CD4-positive, alpha-beta T cell treated with Interferon gamma for 1 hour (primary cell): ENCODE measurements at places on chromosomes 16 and 17.

GRCh38 chr17:17778308-17779014 lies 58.3 kb downstream of the SREBF1 start:
- no peak for DNase-seq

- DNase-seq = no peak
Measured at GRCh38 chr16:53866520-53866919, 162.6 kb downstream of the FTO start.

GRCh38 chr17:80012765-80013741 lies 22.6 kb downstream of the TBC1D16 start:
- no peak for DNase-seq

DNA sequence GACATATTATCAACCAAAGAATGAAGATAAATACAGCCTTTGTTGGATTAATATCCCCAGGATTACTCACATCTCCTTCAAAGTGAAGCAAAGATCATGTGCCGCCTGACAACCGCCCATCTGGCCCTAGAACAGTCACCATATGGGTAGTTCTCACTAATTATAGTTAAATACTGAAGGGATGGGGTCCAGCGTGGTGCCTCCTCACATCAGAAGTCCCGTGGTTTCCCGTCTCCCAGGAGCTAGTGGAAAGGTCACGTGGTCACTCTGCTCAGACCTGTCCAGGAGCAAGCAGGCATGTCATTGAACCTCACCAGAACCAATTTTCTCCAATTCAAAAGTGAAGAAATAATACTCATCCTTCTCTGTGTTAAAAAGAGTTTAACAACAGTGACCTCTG lies 434.5 kb downstream of the SHISA9 start:
- no peak for DNase-seq

DNA sequence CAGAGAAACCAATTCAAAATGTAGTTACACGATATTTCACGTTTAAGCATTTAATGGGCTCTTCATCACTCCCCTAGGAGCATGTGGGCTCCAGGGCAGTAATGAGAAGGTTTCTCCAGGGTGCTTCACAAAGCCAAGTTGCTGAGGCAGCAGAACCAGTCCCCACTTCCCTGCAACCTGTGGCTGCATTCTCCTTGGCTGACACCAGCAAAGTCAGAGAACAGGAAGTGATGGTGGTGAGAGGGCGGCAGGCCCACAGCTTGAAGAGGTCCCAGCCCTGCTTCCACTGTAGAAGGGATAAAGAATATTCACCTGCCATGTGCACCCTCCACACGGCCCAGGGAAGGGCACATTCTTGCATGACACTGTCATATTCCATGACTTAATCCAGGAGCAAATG lies 133.2 kb downstream of the CBLN1 start:
- no peak for DNase-seq

- no peak for DNase-seq
Measured at GRCh38 chr17:64447526-64447925, 1.4 kb upstream of the MILR1 start.

DNA sequence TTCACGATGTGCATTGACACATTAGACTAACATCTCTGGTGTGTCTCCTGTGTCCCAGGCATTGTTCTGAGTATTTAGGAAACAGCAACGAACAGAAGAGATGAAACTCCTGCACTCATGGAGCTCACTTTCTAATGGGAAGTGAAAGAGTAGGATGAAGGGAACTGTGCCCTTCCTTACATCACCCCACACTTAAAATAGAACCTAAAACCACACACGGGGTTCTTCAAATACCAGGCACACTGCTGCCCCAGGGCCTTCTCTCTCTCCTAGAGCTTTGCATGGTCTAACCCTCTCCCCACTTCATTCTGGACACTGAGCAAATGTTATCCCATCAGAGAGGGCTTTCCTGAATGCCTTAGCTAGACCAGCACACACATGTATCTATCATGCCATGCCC lies 33.7 kb downstream of the TRIM25 start:
- DNase-seq = no peak

DNA sequence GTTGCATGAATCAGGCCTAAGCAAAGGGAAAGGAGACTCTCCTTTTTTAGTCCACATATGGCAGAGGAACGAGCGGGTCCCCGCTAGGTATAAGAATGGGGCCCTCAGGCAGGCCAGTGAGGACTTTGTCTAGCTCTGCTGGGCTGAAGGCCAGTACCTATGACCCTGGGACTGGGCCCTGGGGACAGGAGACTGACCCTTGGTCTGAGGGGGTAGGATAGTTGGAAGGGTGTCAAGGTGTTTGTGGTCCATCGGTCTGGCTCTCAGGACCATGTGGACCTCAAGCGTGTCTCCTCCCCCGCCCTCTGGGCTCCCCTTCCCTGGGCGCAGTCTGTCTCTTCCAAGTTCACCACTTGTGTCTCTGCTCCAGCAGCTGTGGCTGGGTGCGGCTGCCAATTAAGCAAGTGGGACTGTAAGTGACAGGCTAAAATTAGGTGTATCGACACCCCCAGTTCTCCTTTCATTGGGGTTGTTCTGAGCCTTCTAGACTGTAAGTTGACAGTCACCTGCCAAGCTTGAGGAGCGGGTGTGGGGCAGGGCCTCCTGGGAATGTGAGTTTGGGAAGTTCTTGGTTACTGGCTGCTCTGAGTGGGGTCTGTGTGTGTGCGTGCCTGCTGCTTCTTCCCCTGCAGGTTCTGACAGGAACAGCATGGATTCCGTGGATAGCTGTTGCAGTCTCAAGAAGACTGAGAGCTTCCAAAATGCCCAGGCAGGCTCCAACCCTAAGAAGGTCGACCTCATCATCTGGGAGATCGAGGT lies 24.5 kb downstream of the AKAP1 start:
- no peak for DNase-seq

DNA sequence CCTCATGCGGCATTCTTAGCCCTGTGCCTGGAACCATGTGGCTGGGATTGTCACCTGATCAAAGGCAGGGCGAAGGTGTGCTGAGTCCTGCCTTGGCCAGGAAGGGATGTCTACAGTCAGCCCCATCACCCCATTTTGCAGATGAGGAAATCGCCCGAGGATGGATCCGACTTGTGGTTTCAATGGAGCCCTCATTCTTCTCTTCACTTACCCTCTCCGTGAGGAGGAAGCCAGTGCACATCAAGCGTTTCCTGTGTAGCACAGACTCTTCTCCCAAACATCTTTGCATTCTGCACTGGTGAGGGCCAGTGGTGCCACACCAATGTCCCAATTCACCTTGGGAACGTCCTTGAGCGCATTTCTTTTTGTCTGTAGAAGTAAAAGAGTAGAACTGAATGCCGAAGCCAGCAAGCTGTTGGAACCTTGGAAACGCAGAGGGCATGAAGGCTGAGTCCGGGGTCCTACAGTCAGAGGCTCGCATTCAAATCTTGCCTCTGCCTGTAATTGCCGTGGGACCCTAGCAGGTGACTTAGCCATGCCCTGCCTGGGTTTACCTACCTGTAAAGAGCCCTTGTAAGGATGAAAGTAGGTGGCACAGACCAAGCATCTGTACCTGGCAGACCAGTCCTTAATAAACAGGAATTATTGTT lies 85.4 kb downstream of the IRF8 start:
- DNase-seq = no peak

DNA sequence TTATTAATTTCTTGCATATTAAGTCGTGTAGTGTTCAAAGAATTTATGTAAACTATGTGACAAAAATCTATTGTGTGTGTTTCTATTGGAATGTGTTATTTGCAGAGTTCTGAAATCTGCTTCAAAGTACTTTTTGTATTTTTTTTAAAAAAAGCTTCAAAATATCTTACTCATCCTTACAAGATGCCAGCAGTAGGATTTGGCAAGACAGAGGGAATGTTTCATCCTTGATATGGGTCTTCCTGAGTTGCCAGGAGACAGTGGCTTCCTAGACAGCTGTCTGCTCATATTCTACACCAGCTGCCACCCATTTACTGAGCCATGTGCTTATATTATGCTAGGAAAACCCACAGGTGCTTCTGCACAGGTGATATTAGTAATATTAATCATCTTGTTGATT lies 36.4 kb downstream of the EFCAB5 start:
- DNase-seq = no peak

GRCh38 chr17:75755205-75755901 lies 9.6 kb downstream of the GALK1 start:
- DNase-seq = no peak

DNA sequence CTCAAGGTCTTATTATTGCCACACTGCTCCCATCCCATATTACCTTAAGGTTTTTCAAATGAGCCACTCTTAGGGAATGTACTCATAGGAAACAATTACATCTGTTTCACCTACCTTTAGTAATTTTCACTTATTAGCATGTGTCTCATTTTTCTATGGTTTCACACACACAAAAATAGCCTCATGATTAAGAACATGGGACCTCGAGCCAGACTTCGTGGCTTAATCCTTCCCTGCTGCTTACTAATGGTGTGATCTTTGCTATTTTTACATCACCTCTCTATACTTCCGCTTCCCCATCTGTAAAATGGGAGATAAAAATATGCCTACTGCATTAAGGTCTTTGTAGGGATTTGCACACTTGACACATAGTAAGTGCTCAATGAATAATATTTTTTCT lies 38.5 kb downstream of the OTOA start:
- no peak for DNase-seq

- no peak for DNase-seq
Measured at GRCh38 chr17:80328634-80329380, 68.2 kb downstream of the RNF213 start.

GRCh38 chr17:58960068-58960467 lies 146.6 kb downstream of the TRIM37 start:
- no peak for DNase-seq

DNA sequence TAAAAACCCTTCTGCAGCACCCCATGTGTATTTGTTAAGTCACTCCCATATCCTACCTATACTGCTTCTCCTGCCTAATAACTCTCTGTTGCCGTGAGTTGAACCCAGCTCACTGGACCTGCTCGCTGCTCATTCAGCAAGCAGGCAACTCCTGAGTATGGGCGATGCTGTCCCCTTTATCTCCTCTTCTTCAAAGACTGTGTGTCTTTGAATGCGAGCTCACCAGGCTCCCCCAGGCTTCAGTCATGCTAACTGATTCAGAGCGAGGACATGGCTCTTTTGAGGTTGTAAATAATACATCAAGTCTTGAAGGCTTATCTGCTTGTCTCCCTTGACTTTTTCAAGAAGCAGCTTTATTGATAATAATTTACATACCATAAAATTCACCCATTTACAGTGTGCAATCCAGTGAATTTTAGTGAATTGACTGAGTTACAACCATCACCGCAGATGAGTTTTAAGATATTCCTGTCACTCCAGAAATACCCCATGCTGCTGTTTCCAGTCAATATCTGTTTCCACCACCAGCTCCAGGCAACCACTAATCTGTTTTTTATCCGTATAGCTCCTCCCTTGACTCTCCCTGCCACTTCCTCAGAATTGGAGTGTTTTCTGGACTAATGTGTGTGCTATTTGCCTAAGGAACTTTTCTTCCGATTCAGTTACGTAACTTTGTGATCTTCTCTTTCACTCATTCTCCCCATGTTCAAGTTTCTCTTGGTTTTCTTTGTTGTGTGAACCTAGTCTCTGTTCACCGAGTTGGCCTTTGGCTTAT lies 132.2 kb downstream of the SPECC1 start:
- no peak for DNase-seq

DNA sequence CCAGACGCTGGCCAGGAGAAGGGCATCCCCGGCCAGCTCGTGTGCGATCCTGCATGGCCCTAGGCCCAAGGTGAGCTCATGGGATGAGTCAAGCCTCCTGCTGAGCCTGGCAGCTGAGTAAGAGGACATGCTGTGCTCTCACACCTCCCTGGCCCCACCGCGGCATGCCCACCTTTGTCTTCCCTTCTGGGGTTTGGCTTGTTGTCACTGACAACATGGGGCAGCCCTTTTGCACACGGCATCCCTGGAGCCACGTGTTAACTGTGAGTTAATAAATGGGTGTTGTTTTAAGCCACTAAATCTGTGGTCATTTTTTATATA lies 8.9 kb upstream of the TNS4 start:
- no peak for DNase-seq

- DNase-seq = no peak
Measured at GRCh38 chr17:61157246-61157886, 242.3 kb upstream of the TBX2 start.

- DNase-seq = no peak
Measured at GRCh38 chr16:79664407-79664806, 63.9 kb upstream of the MAF start.

DNA sequence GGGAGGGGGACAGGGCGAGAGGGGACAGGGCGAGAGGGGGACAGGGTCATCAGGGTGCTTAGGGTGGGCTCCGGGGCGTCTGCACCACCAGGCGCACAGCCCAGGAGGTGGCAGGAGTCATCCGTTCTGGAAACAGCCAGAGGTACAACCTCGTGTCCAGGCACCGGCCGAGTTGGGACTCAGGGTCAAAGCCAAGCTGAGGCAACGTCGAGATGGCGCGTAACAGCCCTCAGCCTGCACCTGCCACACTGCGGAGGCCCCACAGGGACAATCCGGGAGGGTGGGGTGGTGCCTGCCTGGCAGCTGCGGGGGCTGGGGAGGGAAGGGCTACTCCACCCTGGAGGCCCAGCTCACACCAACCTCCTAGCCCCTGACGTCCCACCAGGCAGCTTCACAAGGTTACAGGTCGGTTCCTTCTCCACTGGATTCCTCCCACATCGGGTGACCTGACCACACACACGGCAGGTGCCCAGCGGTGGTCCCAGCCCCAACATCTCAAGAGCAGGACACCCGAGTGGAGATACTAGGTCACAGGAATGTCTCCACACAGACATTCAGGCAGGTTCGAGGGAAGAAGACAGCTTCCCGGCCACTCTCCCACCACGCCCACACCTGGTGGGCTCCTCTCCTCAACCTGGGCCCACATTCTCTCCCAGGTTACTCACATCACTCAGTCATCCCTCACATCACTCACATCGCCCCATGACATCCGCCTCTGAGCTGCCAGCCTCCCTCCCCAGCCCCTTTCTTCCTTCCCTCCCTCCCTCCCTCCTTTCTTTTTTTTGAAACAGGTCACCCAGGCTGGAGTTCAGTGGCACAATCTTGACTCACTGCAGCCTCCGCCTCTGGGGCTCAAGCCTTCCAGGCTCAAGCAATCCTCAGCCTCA lies 47.3 kb downstream of the RPH3AL start:
- DNase-seq = no peak

DNA sequence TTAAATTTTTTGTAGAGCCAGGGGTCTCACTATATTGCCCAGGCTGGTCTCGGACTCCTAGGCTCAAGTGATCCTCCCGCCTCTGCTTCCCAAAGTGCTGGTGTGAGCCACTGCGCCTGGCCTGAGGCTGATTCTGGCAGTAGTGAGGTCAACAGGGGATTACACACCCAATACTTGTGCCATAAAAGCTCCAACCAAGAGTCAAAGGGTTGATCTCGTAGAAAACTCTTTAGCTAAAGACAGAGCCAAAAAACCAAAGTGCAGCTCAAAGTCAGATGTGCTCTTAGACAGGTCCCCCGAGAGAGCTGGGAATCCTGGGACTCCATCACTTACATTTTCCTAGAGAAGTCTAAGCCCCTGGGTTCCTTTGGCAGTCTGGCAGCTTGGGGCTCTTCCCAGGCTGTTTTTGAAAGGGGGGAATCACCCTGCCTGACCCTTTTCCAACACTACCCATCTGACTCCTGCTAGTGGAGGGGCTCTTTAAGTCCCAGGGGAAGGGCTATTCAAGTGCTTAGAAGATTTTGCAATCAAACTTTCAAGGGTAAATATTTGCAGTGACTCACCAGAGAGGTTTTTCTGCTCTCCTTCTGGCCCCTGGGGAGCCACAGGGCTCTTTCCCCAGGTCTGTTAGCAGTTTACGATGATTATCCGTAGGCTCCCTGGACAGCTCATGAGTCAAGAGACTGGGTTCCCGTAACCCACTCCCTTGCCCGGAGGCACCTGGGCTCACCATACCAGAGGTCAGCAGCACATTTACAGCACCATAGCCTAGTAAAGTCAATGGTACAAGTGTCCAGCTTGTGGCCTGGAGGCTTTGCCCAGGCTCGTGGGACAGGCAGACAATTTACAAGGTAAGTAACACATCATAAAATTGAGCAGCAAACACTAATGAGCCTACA lies 408.7 kb downstream of the SLC39A11 start:
- DNase-seq = no peak
